ENCODE measurements at places on chromosomes 5 and 9.

- no peak for DNase-seq
Measured at GRCh38 chr9:104276709-104277245, 182.7 kb downstream of the SMC2 start.

- DNase-seq: no peak
Measured at GRCh38 chr9:129383019-129383560, 205.0 kb upstream of the IER5L start.

GRCh38 chr5:96282020-96282419 lies 151.0 kb downstream of the PCSK1 start:
- DNase-seq: no peak

GRCh38 chr5:145777445-145778063 lies 57.6 kb downstream of the PRELID2 start:
- DNase-seq: no peak

GRCh38 chr9:87333802-87334201 lies 163.9 kb upstream of the DAPK1 start:
- DNase-seq: no peak

DNA sequence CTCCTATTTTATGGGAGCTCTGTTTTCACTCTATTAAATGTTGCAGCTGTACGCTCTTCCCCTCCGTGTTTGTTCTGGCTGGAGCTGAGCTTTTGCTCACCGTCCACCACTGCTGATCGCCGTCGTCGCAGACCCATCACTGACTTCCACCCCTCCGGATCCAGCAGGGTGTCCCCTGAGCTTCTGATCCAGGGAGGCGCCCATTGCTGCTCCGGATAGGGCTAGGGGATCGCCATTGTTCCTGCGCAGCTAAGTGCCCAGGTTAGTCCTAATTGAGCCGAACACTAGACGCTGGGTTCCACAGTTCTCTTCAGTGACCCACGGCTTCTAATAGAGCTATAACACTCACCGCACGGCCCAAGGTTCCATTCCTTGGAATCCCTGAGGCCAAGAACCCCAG lies 96.2 kb upstream of the PRDM9 start:
- DNase-seq: no peak

- DNase-seq: peak; percentile 23
Measured at GRCh38 chr9:135978642-135979546, 17.7 kb upstream of the UBAC1 start.

DNA sequence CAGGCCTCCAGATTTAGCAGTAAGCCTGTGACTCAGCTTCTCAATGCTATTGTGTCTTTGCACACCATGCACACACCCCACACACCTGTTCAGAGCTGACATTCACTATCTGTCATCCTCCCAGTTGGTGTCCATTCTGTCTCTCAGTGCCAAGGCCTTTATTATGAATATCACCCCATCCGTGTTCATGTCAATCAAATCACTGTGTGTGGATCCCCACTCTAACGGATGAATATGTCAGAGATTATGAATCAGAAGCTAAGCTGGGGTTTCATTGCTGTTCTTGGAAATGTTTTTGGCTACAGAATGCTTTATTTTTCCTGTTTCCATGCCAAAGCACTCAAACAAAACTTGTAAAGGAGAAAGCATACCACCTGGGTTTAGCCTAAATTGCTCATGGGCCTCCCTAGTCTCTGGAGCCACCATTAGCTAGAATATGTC lies 9.4 kb upstream of the MAMDC2 start:
- no peak for DNase-seq

- DNase-seq: peak; percentile 6
Measured at GRCh38 chr5:66814146-66814991, 218.2 kb downstream of the MAST4 start.

GRCh38 chr5:143527808-143528207 lies 124.3 kb upstream of the NR3C1 start:
- DNase-seq: no peak

GRCh38 chr5:89087128-89087527 lies 204.1 kb upstream of the MEF2C start:
- DNase-seq: no peak
